Stimulated activated CD4-positive, alpha-beta T cell treated with anti-CD3 and anti-CD28 coated beads, Interleukin-1b, Interleukin-23, amount 100 ng/mL, for 24 hours (primary cell): ENCODE measurements at places on chromosomes 5 and 9.
A peak's percentile ranks its signal among the peaks of the same experiment; 100 is the strongest.

DNA sequence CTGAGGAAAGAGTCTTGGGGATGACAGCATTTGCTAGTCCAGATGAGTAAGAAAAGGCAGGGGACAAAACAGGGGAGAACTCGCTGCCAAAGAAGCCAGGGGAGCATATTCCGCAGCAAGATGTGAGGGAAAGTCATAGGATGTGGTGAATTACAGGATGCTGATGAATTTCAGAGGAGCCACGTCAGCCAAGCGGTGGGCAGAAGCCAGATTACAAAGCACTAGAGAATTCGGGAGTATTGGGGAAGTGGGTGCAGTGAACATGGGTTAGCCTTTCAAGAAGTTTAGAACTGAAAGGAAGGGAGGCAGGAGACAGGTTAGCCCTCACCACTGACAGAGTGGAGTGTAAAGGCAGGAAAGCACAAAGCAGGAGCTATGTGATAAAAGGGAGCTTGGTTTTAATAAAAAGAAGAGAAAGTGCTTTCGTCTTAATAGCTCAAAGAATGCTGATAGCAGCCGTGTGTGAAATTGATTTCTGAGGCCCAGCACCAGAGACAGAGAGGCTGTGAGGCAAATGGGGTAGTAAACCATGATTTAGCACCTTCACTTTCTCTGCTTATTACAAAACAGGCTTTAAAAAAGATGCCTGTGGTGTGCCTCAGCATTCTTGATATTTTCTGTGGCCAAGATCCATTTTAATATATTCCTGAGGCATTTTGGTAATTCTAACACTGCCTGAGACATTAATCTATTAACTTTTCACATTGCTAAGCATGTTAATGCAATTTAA, 16.9 kb downstream of the ADAMTSL1 start:
- no peak for DNase-seq

DNA sequence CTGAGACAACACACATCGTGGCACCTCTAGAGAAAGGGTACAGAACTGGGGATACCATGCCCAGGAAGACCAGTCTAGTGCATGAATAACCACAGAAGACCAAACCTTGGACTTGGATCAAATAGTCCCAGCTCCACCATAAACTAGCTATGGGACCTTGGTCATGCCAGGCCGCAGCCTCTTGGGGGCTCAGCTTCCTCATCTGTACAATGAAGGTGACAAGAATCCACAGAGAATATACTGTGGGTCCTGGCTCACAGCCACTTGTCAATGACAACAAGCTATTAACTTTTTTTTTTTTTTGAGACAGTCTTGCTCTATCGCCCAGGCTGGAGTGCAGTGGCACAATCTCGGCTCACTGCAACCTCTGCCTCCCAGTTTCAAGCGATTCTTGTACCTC, 3.9 kb downstream of the KYAT1 start:
- no peak for DNase-seq

DNA sequence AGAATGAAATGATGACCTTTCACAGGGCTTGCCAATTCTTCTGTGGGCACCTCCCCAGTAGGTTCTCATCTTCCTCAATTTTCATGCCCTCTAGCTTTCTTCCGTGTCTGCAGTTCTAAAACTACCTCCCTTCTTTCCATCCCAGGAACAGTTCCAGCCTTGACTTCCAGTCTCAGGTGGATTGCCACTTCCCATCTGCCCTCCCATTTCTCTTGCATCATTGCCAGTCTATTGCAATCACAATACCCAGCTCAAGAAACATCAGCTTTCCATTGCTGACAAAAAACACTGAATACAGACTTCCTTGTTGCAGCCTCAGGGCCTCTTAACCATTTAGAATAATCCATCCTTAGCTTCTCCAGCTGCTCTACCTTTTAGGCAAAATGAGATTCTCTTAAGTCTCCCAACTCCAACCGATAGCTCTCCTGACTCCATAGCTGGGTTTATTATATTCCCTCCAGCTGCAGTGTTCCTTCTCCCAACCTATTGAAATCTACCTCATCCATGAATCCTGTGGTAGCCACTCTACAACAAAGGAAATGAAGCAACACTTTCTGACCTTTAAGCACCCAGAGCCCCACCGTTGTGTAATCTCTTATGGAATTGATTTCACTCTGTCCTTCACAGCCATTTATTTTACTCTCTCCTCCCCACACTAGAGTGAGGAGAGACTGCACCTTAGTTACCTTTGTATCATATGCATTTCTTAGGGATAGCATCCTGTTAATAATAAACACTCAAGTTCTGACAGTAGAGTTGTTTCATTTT, 75.6 kb upstream of the PCA3 start:
- DNase-seq = no peak

GRCh38 chr9:37679649-37680402, 29.1 kb downstream of the FRMPD1 start:
- no peak for DNase-seq

GRCh38 chr5:15566789-15567188, 66.8 kb downstream of the FBXL7 start:
- DNase-seq = no peak

- no peak for DNase-seq
Observed at GRCh38 chr5:7615566-7616061, 219.7 kb downstream of the ADCY2 start.

DNA sequence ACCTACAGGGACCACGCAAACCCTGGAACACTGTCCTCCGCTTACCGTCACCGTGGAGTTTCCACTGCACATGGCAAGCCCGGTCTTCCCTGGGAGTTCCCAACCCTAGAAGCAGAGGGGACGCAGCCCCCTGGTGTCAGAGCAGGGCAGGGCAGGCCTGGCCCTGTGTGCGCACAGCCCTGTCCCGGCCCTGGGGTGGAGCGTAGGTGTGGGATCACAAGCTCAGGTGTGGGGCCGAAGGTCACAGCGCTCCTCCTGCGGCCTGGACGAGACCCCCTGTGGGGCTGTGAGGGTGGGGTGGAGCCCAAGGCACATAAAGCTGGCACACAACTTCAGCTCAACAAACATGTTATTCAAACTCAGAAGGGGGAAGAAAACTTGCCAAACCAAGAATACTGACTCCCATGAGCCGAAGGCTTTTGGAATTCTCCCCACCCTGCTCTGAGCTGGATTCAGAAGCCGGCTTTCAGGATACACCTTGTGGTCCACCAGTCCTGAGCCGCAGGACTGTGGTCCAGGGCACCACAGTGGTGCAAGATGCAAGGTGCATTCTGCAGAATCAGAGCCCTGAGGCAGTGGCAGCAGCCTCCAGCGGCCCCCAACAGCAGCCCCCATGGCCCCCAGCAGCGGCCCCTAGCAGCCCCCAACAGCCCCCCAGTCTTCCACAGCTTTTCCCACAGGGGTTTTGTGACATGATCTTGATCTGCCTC, 11.8 kb upstream of the EXOC3 start:
- DNase-seq = peak; percentile 24

DNA sequence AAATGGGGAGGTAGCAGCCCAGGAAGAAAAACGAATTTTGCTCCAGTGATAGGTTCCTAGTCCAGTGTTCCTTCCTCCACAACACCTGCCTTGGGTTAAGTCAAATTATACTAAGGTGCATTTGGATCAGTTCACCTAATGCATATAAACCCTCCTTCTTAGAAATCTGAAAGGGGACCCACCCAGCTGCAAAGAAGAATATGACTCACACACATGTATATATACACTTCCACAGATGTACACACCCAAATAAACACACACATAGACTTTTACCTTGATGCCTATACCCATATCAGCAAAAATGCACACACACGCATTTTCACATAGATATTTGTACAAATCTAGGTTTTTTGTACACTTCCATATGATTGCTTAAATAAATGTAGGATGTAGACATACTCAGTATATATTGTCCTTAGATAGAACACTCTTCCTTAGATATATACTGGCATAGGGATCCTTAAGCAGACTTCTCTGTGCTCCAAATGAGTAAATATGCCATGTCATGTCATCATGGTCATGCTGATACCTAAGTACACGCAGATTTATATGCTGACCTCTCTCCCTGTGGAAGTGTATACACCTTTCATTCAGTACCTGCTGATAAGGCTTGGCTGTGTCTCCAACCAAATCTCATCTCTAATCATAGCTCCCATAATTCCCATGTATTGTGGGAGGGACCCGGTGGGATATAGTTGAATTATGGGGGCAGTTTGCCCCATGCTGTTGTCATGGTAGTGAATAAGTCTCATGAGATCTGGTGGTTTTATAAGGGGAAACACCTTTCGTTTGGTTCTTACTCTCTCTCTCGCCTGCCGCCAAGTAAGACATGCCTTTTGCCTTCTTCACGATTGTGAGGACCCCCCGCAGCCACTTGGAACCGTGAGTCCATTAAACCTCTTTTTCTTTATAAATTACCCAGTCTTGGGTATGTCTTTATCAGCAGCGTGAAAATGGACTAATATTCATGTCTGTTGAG, 10.2 kb downstream of the ADRB2 start:
- no peak for DNase-seq

DNA sequence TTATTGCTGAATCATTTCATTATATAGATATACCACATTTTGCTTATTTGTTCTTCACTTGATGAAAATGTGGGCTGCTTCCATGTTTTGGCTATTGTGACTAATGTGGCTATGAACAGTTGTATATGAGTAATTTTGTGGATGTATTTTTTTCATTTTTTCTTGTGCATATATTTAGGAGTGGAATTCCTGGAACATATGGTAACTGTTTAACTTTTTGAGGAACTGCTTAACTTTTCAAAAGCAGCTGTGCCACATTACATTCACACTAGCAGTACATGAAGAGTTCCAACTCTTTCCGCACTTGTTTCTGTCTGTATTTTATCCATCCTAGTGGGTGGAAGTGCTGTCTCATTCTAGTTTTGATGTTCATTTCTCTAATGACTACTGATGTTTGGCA, 67.8 kb downstream of the JAK2 start:
- no peak for DNase-seq

DNA sequence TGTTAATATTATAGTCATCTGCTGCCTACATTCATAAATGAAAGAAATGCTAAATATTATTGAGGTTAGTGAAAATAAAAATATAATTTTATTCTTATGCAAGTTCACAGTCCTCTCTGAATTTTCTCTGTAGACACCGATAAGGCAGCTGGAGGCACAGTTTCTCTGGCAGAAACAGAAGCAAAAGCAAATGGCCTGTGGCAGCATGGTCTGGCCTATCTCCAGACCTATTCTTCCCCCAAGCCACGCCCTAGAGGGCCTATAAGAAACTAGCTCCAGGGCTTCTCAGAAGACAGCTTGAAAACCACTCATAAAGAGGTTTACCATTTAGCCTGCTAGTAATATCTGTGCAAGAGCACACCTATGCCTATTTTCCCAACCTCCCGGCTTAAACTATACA, 28.4 kb downstream of the MRPS27 start:
- no peak for DNase-seq

DNA sequence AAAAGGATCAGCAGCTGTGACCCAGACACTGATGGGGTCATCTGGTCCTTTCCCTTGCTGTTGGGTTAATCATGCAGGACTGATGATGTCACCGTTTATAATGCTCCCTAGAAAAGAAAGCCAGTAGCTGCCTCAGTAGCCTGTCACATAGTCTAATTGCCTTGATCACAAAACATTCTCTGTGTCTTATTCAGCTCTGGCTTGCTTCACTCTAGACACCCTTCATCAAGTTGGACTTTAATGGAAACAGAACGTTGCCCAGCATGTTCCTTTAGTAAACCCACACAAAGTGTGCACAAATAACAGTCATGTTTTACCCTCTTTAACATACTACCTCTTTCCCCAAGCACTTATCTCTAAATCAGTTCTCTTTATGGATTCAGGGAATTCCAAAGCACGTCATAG, 170.8 kb downstream of the SGCD start:
- no peak for DNase-seq

GRCh38 chr5:117731446-117731845, 1156.8 kb upstream of the SEMA6A start:
- DNase-seq = no peak

- no peak for DNase-seq
Observed at GRCh38 chr5:128169401-128170017, 85.9 kb downstream of the SLC12A2 start.

- DNase-seq = no peak
Observed at GRCh38 chr9:32430720-32431119, 46.3 kb downstream of the ACO1 start.

DNA sequence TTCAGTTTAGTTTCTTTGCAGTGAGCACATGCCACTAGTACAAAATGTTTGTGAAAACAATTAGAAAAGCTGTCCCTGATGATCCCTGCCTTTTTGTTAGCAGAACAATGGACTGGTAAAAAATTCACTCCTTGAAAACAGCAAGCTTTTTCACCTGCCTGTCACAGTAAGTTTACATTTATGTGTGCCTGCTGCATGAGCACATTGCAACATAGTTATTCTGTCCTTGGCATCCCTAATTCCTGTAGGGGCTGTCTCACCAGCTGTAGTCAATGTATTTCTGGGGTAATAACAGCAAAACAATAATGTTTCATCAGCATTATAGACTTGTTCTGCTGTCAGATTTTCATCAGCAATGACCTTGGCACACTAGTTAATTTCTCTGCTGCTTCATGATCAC, 11.6 kb upstream of the ZNF367 start:
- DNase-seq = no peak

DNA sequence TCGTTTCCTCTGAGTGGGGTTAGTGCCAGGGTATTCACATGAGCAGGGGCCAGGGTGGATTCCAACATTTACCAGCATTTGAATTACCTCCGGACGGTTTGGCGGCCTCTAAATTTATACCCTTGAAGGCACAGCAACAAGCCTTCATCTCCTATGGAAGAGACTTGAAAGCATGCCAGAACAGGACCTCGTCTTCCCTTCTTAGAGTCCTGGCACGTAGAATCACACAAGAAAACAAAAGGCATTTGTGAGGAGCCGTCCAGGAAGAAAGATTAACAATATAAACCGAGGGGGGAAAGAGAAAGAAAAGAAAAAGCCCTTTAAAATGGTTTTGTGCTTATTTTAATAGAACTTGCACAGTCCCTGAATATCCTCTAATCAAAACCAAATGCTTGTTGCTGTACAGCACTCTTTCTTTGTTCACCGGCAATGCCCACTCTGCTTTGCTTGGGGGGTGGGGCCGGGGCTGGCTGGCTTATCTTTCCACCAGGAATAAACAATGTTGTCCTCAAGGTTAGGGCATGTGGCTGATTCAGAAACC, 575.8 kb upstream of the ZNF462 start:
- DNase-seq = no peak

GRCh38 chr5:1548702-1549474, 25.1 kb upstream of the LPCAT1 start:
- no peak for DNase-seq

- DNase-seq = no peak
Observed at GRCh38 chr5:129511291-129511690, 51.2 kb downstream of the ADAMTS19 start.
